Activated CD4-positive, alpha-beta T cell treated with anti-CD3 and anti-CD28 coated beads, Interleukin-2, amount 50 U/mL, for 4 hours (primary cell): ENCODE measurements at places on chromosomes 11 and 22.

GRCh38 chr11:12274056-12274455 lies 103.3 kb upstream of the PARVA start:
- no peak for DNase-seq

DNA sequence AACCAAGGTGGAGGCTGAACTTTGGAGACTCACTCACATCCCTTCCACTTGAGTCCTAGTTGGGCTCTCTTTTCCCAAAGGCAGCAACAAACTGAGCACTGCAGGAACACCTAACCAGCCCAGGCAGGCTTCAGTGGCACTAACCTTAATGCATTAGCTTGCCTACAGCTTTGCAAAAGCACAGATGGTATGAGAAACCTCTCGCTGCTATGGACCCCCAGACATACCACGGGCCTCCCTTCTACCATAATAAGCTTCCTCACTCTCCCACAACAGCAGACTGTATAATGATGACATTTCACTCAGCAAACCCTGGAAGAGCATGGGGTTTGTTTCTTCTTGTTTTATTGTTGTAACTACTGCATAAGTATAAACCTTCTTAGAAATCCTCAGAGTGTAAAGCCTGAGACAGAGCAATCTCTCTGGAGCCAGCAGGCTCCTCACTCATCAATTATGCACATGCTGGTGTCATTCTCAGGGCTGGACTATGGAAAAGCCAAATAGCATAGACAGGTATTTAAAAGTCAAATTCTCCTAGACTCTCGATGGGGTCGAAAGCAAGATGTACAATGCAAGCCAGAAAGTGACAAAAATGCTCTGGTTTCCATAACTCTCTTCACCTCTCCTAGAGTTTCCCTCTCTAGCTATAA lies 167.6 kb downstream of the NXPE2 start:
- DNase-seq: no peak

GRCh38 chr22:36910461-36910860 lies 3.0 kb upstream of the CSF2RB start:
- no peak for DNase-seq

GRCh38 chr11:85705800-85706199 lies 19.8 kb upstream of the CCDC89 start:
- no peak for DNase-seq

DNA sequence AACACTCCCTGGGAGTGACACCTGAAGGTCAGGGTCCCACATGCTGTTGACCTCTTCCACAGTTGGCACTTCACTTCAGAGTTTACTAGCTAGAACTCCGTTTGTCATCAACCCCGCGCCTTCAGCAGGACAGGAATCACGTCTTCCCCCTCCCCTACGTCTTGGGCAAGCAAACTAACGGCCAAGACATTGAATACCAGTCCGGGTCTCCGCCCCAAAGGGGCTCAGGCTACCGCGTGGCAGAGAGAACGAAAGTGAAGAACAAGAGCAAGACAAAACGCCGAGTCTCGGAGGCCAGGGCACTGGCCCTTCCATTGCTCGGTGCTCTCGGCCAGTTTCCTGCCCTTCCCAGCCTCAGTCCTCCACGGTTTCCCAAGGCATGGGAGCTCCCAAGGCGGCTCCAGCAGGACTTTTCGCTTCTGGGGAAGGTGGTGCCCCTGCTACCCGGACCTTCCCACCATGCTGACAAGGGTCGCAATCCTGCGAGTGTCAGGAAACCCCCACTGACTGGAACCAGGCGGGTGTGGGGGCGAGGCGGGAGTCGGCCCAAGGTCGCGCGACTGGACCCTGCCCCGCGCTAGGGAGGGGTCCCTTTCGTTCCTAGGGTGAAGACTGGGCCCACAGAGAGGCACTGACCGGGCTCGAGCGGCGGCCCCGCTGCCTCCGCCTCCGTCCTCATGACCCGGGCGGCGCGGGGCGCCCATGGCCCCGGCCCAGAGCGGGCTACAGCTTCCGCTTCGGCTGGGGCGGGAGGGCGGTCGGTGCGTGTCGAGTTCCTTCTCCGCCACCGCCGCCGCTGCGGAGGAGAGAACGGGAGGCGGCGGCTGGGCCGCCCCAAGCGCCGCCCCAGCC lies at the start of gene GUCD1:
Gene GUCD1, minus strand, starts transcription at position 826 of the 852 bp plus-strand sequence. Its CDS starts 147 bp downstream, at position 679.
- peak; percentile 11 for DNase-seq

GRCh38 chr11:54979375-54979774 lies 272.7 kb downstream of the OR4A5 start:
- no peak for DNase-seq

GRCh38 chr22:47335460-47335859 lies 573.0 kb downstream of the TBC1D22A start:
- DNase-seq: no peak

DNA sequence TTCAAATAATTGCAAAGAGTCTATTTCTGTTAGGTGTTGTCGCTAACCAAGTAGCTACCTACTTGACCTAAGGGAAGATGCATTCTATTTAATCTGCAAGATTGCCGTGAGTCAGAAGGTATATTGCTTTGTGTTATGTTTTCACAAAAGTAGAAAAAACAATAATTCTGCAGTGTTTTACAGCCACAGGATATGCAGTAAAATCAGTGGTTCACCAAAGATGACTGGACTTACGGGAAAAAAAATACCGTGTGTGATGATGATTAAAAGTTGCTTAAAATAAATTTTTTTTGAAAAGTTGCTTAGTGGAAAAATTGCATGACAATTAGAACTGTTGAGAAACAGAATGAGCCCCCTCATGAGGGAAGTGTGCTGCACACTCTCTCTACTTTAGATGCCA lies 209.1 kb downstream of the DDX10 start:
- no peak for DNase-seq

GRCh38 chr11:46387919-46388618 lies 3.5 kb downstream of the CHRM4 start:
- no peak for DNase-seq

GRCh38 chr22:27995801-27996528 lies 76.9 kb upstream of the PITPNB start:
- DNase-seq: no peak

DNA sequence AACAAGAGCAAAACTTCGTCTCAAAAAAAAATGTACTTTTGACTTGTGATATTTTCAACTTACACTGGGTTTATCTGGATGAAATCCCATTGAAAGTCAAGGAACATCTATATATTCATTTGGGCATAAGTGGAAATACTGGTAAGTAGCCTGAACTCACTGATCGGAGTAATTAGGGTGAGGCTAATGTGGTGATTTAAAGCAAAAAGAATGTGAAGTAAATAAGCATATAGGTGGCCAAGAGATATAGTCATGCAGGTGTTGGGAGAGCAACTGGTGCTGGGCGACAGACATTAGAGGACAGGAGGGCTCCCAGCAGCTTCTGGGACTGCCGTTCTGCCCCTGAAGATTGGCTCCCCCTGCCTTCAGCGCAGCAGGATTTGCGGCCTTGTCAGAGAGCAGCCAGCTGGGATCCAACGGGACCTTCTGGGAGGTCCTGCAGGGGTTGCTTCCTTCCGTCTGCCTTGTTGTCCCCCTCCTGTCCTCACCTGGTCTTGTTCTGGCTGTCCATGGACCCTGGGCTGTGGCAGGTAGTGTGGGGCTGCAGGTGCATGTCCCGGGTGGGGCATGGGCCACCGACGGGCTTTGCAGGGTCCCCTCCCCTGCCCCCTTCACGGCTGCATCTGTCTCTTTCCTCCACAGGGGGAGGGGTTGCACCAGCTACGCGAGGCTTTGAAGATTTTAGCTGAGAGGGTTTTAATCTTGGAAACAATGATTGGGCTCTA lies 14.1 kb downstream of the RHBDD3 start:
- no peak for DNase-seq

DNA sequence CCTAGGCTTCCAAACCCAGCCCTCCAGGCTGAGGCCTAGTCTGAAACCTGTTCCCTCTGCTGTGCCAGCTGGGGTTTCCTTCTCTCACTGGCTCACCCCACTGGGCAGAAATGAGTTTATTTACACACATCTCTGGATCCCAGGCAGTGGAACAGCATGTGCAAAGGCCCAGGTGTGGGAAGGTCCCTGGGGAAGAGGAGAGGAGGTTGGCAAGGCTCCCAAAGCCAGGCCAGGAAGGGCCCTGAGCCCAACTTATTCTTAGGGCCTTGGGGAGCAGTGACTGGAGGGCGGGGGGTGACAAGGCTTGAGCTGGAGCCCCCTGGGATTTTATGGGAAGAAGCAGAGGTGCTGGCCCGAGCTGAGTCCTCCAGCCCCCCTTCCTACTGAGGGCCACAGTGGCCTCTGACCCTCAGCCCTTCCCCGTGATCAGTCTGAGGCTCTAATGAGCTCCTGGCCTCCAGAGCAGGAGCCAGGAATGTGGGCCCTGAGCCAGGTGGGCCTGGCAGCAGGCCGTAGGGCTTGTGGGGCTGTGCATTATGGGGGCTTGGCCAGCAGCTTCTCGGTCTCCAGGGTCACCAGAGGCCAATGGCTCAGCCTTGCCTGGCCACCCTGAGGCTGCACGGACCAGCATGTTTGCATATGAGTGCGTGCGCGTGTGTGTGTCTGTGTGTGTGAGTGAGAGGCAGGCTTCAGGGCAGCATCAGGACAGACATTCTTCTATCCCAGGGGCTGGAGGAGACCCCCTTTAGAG lies 2.9 kb downstream of the MYO7A start:
- no peak for DNase-seq

DNA sequence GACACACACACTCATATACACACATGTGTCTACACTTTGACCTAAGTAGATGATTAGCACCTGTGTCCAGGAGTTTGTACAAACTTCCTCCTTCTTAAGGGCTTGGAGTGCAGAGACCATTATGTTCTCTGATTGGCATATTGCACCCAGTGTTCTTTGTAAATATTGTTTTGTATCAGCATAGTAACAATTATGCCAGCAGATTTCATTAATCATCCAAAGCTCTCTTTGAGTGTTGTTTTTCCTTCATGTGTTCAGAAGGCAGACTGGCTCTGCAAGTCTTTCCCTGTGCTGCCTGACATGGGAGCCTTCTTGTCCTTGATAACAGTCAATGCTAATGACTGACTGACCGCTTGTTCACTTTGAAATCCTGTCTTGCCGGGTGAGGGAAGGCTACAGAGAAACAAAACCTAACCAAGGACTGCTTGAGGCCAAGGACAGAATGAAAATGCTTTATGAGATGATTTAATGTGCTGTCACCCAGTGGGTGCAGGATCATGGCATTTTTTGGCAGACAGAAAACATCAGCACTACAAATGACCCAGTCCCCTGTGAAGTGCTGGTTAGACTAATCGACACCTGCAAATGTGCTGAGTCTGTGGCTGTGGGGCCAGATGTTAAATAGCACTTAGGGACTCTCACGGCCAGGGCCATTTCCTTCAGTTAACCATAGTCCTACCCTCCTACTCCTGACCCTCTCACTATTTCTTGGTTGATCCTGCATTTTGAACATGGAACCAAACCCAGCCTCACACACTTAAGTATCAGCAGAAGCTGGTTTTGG lies 6.6 kb upstream of the BARX2 start:
- no peak for DNase-seq

GRCh38 chr11:10017911-10018310 lies 276.1 kb downstream of the SBF2 start:
- no peak for DNase-seq

GRCh38 chr11:125146232-125146631 lies 18.3 kb upstream of the PKNOX2 start:
- no peak for DNase-seq

- DNase-seq: no peak
These were observed 77.6 kb downstream of the FDX1 start for GRCh38 chr11:110507328-110507727.

GRCh38 chr22:19506212-19506611 lies 18.0 kb downstream of the CLDN5 start:
- no peak for DNase-seq

GRCh38 chr11:58577555-58578135 lies 1.2 kb upstream of the ZFP91 start:
- DNase-seq: peak; percentile 69

- DNase-seq: no peak
These were observed 281.8 kb downstream of the ETS1 start for GRCh38 chr11:128305588-128305987.

DNA sequence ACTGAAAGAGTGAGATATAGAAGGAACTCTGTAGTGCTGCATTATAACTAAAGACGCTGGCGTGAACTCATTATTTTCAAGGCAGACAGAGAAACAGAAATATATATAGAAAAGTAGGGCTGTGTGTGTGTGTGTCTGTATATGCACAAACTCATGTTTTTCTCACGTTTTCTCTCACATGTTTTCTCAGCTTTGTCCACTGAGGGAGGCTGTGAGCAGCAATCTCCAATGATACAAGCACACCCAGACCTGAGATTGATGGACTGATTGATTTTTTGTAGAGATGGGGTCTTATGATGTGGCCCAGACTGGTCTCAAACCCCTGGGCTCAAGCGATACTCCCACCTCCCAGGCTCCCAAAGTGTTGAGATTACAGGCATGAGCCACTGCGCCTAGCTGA lies 122.5 kb downstream of the SERGEF start:
- no peak for DNase-seq

DNA sequence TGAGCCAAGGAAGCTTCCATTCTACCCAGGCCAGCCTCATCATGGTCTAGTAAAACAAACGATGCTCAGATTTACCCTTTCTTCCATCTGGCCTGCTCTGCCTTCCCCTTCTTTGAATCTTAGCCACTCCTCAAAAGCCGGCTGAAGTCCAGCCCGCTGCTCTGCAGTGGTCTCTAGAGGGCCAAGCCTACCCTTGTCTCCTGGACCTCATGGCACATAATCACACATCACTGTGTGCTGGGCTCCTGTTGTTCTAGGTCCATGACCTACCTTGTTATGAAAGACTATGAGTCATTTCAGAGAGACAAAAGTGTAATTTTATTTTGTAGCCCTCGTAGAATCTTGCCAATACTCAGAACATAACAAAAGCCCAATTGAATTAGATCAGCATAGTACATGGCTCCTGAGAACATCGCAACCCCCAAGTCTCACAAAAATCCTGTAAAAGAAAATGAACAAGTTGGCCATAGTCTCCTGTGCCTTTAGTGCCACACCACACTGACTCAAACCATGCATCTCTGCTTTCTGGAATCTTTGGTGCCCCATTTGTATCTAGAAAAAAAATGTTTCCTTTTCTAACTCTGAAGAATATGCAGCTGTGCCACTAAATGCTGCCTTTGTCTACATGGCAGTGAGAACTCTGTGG lies 192.7 kb downstream of the OPCML start:
- DNase-seq: no peak

- DNase-seq: no peak
These were observed 78.3 kb downstream of the TRMU start for GRCh38 chr22:46413725-46414379.

DNA sequence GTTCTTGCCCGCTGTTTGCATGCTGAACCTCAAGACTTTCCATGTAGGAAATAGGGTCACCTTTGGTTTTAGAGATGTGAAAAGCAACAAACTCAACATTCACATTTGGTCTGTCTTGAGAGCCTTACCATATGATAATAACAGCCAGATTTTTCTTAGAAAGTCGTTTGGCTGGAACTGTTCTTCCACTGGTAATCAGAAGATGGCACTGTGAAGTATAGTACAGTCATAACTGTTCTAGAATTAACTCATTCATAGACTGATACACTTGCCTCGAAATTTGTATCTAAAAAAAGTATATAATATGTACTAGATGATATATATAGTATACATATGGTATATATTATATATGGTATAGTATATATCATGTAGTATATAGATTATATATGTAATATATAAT lies 12.3 kb downstream of the LUZP2 start:
- DNase-seq: no peak
